Left colon (tissue), 2 donors: ENCODE measurements at places on chromosomes 16 and 17.
A peak's percentile ranks its signal among the peaks of the same experiment; 100 is the strongest.

DNA sequence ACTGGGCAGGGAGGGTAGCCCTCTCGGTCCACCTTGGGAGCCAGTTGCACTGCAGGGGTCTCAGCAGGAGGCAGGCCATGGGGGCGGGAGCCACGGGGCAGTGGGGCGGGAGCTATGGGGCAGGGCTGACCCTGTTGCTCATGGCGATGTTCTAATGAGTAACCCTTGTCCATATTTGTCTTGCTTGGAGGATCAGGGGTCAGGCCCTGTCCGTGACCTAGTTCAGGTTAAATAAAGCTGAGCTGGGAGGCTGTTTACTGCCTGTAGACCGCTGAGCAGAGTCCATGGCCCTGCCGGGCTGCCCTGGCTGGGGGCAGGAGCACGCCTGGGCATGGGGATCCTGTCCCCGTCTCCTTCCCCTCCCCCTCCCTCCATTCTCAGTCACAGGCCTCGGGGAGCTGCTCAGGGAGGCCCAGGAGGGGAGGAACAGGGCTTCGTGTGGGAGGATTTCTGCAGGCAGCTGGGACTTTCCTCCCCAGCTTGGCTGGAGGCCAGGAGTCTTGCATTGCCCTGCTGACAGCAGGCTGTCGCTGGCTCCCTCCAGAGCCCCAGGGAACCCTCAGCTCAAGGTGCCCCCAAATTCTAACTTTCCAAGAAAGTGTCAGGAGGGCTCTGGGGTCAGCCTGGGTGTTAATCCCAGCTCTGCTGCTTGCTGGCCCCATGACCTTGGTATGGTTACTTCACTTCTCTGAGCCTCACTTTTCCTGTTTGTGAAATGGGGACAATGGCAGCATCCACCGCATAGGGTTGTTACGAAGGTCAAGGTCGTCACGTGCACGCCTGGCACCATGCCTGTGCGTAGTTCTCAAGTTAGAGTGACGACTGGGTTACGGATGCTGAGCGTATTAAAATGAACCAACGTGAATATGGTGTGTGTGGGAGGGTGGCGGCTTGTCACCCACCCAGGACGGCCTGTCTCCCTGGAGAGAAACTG lies 6.1 kb upstream of the SERPINF2 start:
- no peak for DNase-seq

GRCh38 chr17:32492264-32492589 lies 5.4 kb downstream of the CDK5R1 start:
- no peak for DNase-seq

DNA sequence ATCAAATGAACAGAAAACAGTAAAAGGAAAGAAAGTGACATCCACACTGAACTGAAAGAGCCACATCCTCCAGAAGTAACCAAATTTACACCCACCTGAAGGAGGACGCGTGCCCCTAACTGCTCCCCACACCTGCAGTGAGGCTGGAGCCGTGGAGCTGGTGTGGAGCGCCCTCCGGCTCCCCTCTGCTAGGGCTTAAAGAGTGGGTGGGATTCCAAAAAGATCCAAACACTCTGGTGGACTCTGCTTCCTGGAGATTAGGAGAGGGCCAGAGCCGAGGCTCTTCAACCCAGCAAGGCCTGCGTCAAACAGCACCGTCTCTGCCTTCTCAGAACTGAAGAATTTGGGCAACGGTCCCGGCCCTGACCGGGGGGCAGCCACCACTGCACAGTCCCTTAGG lies 15.2 kb downstream of the CCDC40 start:
- DNase-seq: no peak

DNA sequence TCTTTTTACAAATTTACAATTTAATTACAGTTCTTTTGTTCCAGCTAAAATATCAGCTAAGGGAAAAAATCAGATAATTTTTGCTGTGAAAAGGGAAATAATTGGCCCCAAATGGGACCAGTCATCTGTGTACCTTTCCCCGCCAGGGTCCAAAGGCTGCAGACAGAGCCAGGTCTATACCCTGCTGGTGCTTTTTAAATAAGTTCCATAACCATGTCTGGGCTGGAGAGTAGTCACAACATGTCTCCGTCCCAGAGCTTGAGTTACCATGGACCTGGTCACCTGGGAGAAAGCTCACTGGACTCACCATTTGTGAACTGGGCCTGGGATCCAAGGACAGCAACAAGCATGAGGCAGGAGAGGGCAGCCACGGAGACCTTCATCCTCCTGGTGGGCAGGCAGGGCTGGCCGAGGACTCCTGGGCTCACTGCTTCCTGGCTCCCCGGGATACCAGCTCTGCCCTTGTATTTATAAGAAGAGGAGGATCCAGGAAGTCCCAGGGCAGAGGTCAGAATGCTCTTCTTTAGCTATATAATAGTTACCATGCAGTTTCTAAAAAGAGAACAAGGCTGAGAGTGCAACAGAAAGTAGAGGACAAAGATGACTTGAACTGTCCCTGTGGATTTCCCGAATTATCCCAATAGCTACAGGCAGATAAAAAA lies at the start of gene CCL15:
Gene CCL15, minus strand, starts transcription at position 444 of the 662 bp plus-strand sequence. Its CDS starts 61 bp downstream, at position 383.
- peak; percentile 63 for DNase-seq

- DNase-seq: peak; percentile 43
Observed at GRCh38 chr17:2710803-2711607, 559 bp downstream of the CLUH start.

GRCh38 chr16:22214889-22215288 lies 8.8 kb downstream of the EEF2K start:
- DNase-seq: no peak

- DNase-seq: no peak
Observed at GRCh38 chr16:27558932-27559331, 9.0 kb downstream of the KATNIP start.

DNA sequence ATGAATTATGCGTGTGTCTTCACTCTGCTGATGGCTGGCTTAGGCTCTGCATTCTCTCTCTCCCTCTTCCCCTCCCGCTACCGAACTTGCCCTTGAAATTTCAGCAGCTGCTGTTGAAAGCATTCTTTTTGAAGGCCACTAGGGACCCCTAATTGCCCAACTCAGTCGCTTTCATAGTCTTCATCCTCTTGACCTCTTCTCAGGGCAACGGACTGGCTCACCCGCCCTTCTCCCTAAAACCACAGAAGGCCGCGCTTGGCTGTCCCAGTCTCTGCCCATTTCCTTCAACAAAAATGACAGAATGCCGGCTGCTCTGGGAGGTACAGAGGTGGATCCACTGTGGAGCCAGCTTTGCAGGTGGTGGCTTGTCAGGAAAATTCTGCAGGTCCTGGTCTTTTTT lies 21.0 kb upstream of the FMNL1 start:
- DNase-seq: no peak

DNA sequence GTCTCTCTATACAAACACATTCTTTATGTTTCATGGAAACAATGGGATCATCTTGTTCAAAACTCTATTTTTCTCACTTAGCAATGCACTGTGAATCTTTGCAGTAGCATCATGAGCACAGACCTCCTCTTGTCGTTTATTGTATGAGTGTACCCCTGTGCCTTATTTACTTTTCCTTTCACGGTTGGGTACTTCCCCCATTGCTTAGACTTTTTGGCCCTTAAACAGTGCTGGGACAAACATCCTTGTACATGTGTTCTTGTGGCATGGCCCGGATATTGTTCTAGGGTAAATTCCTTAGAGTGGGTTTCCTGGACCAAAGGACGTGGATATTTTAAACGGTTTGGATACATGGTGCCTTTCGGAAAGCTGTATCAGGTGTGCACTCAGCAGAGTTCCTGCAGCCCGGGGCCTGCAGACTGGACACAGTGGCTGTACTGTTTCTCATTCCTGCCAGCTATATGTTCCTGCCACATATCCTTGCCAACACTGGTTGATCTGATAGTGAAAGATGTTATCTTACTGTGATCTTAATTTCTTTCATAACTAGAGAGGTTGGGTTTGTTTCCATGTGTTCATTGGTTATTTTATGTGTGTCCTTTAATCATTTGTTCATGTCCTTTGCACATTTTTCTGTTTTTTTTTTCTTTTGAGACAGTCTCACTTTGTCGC lies 111.1 kb downstream of the OR1D5 start:
- DNase-seq: no peak

DNA sequence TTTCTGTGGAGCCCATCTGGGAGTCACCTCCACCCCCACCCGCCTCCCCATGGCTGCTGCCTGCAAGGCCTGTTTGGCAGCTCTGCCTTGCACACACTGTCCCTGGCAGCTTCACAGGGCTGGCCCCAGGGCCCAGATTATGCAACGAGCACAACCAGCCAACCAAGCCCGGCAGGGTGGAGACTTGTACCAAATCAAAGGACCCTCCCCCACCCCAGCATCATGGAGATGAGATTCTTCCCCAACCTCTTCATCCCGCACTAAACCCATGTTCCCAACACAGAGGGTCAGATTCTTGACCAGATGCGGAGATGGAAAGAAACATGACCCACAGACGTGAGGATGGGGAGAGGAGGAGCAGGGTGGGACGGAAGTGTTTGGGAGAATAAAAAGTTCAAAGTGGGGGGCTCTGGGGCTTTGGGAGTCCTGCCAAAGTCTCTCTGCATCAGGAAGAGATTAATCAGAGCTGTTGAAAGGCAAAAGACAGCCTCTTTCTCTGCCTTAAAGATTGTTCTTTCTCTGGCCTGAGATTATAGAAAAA lies 3.8 kb downstream of the SMARCD2 start:
- DNase-seq: peak; percentile 90

DNA sequence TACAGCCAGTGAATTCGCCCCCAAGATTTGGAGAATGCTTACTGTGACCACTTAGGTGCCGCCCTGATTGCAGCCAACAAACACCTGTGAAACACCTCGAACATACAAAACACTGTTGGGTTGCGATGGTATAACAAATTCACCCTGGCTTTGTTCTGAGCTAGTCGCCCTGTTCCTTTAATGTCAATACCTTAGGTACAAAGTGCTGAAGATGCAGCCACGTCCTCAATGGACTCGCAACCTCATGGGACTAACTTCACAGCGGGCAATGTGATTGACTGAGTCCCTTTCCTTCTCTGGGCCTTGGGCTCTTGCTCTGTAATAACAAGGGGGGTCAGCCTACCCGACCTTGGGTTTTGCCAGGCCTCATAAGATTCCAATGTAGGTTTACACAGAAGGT lies 28.9 kb upstream of the GOSR2 start:
- DNase-seq: no peak

GRCh38 chr16:86507173-86508027 lies 2.9 kb upstream of the FOXF1 start:
- DNase-seq: no peak

DNA sequence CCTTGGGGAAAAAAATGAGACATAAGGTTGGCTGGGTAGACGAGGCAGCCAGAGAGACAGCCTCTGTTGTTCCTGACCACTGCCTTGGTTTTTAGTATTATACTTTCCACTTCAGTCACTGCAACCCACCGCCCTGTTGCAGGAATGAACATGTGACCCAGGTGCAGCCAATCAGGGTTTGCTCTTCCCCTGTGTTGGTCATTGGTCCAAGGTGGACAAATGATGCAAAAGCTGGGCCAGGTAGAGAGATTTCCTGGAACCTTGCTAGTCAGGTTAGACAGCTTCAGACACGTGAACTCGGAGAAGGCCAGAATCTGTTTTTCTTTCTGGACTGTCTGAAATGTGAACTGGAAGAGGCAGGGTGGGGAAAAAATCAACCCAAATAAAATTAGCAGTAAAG lies 452.4 kb upstream of the RBFOX1 start:
- DNase-seq: no peak
